ENCODE measurements at places on chromosomes 7 and 10. TPM values are rescaled to one million over a fixed set of nuclear protein-coding genes. Genes with fewer than 3 reads are reported as not detected.

Gene AZGP1
- total RNA-seq: not detected

Gene PLEKHS1
- not detected for total RNA-seq

- H3K27me3 ChIP-seq: peaks cover 67% of the 10 kb centered on the region
- DNase-seq: no peak
- H3K36me3 ChIP-seq: no peaks in the 10 kb centered on the region
- peaks cover 24% of the 10 kb centered on the region for H3K4me1 ChIP-seq
Observed at GRCh38 chr10:92696606-92697383, 7.0 kb downstream of the HHEX start.

DNA sequence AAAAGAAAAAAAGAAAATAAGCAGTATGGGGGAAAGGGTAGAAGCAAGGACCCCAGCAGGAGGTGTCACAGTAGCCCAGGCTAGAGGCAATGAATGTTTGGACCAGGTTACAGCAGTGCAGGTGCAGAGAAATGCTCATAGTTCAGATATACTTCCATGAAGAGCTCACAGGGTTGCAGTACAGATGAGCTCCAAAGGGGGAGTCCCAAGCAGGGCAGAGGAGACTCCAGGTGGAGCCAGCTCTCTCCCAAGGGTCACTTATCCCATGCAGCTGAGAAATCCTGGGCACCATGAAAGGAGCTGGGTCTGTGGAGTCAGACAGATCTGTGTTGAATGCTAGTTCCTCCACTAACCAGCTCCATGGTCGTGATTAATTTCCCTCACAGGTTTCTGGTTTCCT is 174.9 kb downstream of the C7orf25 start:
- no peak overlapping the region for H3K4me3 ChIP-seq
- no peaks in the 10 kb centered on the region for H3K4me1 ChIP-seq
- H3K36me3 ChIP-seq: no peaks in the 10 kb centered on the region
- DNase-seq: no peak
- no peaks in the 10 kb centered on the region for H3K27me3 ChIP-seq
- H3K27ac ChIP-seq: no peak overlapping the region

DNA sequence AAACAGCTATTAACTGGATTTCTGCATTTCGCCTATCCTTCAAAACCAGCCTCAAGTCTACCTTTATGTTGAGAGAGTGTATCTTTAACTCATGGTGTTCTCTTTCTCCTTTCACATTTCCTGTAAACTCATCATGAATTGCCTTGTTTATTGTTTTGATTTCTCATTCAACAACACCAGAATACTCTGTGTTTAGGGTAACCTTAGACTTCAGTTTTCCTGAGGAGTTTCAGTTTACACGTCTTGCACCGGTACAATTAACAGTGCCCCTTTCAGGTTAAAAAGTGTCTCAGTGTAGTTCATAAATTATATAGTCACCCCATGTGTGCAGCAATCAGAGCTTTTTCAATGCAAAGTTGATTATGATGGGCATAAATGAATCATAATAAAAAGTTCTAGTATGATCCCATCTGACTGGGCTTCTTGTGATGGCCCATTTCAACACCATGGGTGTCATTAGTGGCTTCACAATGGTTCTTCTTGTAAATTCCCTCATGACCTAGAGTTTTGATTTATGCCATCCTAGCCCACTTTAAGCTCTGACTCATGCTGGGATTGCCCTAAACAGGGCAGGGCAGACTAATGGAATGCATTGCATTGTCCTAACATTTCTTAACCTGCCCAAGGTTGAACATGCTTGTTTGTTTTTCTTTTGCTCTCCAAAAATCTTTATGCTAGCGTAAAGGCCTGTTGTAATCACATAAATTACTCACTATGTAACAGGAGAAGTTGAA is 22.0 kb downstream of the ITGB8 start:
- peaks cover 2% of the 10 kb centered on the region for H3K27me3 ChIP-seq
- H3K4me1 ChIP-seq: no peaks in the 10 kb centered on the region
- DNase-seq: no peak
- no peak overlapping the region for H3K27ac ChIP-seq
- H3K36me3 ChIP-seq: no peaks in the 10 kb centered on the region

Gene UCN3
- total RNA-seq: not detected

All from activated CD8-positive, alpha-beta T cell treated with anti-CD3 and anti-CD28 coated beads for 36 hours (primary cell).